ENCODE measurements at places on chromosomes 12 and 14. TPM values are rescaled to one million over a fixed set of nuclear protein-coding genes. Genes with fewer than 3 reads are reported as not detected.
A peak's percentile ranks its signal among the peaks of the same experiment; 100 is the strongest.

C3AR1 gene
- total RNA-seq = not detected

SPPL3 gene
- 51.1 TPM for total RNA-seq

DNA sequence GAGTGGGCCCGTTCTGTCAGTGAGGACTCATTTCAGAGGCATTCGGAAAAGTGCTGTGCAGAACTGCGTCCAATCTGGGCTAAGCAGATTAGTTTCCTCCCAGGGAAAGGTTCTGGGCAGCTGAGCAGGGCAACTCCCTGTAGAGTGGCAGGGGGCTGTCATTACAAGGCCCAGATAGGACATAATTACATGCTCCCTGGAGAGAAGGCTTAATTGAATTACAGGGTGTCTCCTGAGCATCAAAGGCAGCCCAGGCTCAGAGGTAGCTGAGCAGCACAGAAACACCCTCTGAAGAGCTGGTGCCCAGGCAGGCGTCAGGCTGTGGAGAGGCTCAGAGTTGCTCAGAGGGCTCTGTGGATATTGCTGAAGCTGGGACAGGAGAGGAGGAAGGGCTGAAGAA, 36.0 kb downstream of the SLC8A3 start:
- DNase-seq = no peak
- H3K36me3 ChIP-seq = no peaks in the 10 kb centered on the region
- no peaks in the 10 kb centered on the region for H3K4me1 ChIP-seq
- no peaks in the 10 kb centered on the region for H3K27me3 ChIP-seq
- H3K4me3 ChIP-seq = no peak overlapping the region

DNA sequence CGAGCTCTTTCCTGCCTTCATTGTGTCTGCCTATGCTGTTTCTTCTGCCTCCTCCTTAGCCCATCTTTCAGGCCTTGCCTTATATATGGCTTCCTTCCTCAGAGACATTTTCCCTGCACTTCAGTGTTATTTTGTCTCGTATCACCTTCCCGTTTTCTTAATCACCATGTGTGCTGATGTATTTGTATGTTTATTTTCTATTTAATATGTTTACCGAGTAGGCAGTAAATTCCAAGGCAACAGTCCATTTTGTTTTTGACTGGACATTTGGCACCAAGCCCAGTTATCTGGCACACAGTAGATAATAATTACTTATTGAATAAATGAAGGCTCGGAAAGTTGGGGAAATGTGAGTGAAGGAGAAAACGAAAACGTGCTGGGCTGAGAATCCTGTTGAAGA, 4.6 kb upstream of the POU6F1 start:
- DNase-seq = no peak
- H3K27me3 ChIP-seq = no peaks in the 10 kb centered on the region
- H3K36me3 ChIP-seq = no peaks in the 10 kb centered on the region
- peak overlapping the region; percentile 25 for H3K27ac ChIP-seq
- H3K4me1 ChIP-seq = peaks cover 14% of the 10 kb centered on the region

DNA sequence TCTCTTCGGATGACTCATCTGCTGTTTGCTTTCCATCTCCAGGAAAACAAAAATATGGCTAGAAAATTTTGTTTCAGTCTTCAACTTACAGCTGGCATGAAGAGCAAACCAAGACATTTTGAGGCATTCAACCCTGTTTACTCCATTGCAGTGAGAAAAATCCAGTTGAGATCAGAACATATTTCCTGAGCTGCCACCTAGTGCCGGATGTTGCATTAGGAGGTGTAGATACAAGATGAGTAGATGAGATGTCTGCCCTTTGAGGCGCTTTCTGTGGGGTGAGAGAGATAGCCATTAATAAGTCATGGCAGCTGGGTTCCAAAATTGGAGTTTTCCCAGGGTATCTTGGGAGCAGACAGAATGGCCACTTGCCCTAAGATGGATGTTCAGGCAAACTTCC, 171.1 kb downstream of the PRKCH start:
- no peak overlapping the region for H3K27ac ChIP-seq
- no peak overlapping the region for H3K4me3 ChIP-seq
- H3K4me1 ChIP-seq = no peaks in the 10 kb centered on the region
- DNase-seq = no peak

All from Panc1 (cell line).